AG08396 (cell line): ENCODE measurements at places on chromosomes 16 and 17.

DNA sequence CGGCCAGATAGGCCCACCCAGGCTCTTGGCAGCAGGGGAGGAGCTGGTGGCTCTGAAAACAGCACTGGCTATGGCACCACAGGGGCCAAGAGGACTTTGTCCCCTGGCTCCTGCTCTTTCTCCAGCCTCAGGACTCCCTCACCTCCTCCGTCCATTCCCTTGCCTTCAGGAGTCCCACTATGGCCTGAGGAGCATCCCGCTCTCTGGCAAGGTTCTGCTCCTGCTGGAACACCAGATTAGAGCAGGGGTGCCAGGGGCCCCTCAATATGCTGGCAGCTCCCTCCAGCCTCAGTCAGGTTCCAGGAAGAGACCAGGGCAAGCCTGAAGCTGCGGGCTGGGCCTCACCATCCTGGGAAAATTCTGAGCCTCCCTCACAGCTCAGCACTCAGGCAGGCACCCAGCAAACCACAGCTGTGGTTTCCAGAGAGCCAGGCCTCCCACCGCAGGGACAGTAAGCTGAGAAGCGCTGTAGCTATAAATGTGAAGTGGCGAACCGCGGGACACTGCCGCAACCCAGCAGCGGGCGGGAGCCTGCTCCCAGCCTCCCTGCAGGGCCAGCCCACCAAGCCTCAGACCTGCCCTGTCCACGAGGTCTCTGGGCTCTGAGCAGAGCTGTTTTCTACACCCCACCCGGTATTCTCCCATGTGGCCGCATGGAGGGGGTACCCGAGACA lies 25.7 kb downstream of the C17orf100 start:
- peak; percentile 44 for DNase-seq

GRCh38 chr16:12484426-12484825 lies 319.3 kb downstream of the CPPED1 start:
- DNase-seq: no peak

DNA sequence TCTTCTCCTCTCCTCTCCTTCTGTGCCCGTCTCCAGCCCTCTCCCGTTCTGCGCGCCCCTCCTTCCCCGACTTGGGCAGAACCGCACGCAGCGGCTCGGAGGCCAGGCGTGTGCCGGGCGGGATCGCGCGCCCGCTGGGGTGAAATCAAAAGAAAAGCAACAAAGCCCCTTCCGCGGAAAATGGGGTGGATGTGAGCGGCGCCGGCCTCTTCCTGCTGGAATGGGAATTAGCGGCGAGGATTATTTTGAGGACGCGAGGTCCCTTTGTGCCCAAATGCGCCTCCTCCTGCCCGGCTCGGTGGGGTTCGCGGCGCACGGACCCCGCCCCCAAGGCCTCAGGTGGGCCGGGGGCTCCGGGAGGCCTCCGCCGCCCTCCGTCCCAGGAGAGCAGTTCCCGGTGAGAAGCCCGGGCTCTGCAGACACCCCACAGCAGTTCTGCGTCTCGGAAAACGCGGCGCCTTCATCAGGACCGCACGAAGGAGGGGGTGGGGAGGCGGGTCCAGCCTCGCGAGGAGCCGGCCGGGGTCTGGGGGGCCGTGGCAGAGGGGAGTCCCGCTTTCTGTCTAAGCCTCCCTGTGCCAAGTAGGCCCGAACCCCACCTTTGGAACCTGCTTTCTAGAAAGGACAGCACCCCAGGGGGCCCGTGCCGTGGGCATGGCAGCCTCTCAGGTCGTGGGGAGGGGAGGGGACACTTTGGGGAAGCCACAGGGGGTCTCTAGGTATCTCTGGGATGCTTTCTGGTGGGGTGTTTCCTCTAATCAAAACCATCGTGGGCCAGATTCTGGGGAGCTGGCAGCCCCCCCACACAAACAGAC lies 91.0 kb upstream of the CBX4 start:
- DNase-seq: no peak

- no peak for DNase-seq
Observed at GRCh38 chr17:52648995-52649394, 490.5 kb upstream of the CA10 start.

- DNase-seq: peak; percentile 23
Observed at GRCh38 chr16:17724242-17724898, 253.6 kb upstream of the XYLT1 start.

- DNase-seq: no peak
Observed at GRCh38 chr16:21613361-21613760, 14.0 kb downstream of the METTL9 start.

GRCh38 chr16:82660966-82661365 lies 34.2 kb downstream of the CDH13 start:
- DNase-seq: no peak

- DNase-seq: no peak
Observed at GRCh38 chr17:13967416-13967815, 101.9 kb upstream of the COX10 start.

- DNase-seq: no peak
Observed at GRCh38 chr17:79054200-79054960, 20.2 kb upstream of the ENGASE start.

DNA sequence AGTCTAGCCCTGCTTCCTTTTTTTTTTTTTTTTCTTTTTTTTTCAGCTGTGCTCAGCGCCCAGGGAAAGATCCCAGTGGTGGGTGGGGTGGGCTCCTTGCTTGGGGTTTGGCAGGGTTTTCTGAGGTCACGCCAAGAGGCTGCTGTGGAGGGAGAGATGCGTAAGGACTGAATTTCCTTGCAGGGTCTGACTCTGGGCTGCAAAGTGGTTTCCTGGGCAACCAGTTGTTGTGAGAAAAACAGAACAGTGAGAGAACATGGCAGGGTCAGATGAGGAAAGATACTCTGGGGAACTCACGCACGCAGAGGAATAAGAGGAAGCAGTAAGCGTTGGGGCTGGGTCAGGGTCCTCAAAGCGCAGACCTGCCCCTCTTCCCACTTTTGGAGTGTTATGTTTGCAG lies 119.5 kb downstream of the IRF8 start:
- peak; percentile 36 for DNase-seq

GRCh38 chr16:19417640-19418039 lies at the start of gene TMC5:
TSS of gene TMC5 (plus strand) at chr16:19417883. CDS start at chr16:19440039, 22,156 bp downstream.
- no peak for DNase-seq

DNA sequence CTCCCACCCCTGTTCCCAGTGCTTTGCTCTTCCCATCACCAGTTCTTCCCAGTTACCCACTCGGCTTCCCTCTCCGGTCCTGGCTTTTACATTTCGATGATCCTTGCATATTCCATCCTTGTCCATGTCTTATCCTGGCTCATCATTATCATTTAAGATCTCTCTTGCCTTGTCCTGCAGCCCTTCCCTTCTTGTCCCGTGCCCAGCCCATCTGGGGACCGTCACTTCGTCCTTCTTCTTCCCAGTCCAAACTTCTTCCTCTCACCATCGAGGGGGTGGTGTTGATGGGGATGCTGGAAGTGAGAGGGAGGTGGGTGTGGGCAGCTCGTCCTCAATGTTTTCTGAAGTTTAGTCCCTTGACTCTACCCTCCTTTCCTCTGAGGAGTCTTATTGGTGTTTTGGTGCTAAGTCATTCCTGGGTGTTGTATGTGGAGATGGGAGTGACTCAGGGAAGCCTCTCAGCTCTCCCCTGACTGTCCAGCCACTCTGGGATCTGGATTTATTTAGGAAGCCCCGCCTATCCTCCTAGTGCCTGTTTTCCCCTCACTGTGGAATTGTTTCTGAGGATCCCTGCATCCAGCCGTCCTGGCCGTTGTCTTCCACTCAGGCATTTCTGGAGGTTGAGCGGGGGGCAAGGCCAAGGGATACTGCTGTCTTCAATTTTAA lies 975 bp downstream of the SNX29 start:
- peak; percentile 83 for DNase-seq

- no peak for DNase-seq
Observed at GRCh38 chr17:28725166-28725659, 820 bp downstream of the TLCD1 start.

GRCh38 chr16:57273359-57273758 lies 11.1 kb downstream of the PLLP start:
- DNase-seq: no peak

DNA sequence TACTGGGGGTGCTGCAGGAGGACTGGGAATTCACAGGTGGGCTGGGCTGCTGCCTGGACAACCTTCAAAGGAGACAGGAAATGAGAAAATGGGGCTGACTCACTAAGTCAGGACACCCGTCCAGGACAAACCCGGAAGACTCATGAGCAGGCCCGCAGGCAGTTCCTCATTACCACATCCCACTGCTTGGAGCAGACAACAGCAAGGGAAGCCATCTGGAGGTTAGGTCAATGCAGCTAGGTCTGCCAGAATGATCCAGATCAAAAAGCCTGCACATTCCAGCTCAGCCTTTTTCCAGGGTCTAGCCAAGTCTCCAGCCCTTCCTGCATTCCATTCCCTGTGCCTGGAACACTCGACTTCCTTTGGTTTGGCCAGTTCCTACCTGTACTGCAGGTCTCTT lies 536.5 kb upstream of the CDH11 start:
- peak; percentile 59 for DNase-seq

DNA sequence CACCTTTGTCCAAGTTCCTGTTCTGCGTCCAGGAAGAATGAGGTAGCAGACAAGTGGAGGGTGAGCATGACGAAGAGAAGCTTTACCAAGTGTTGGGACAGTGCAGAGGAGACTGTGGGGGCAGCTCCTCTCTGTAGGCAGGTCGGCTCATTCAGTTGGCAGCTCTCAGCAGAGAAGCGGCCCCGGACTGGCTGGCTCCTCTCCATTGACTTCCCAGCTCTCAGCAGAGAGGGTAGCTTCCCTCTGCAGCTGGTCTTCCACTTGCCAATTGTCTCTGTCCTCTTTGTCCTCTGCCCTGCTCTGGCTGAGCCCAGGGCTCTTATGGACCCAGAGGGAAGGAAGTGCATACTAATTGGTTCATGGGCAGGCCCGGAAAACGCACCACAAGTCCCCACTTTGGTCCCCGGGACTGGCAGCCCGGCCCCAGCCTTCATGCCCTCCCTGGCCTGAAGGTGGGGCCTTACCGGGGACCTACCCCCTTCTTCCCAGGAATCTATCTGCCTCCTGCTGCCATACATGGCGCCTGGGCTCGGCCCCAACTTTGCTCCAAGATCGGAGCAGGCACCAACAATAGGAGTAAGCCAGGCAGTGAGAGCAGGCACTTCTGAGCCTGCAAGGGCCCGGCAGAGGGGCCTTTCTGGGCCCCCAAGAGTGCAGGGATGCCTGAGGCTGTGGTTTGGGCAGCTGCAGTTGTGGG lies 10.1 kb downstream of the KCTD5 start:
- DNase-seq: no peak
